Activated CD4-positive, alpha-beta memory T cell treated with anti-CD3 and anti-CD28 coated beads for 36 hours (primary cell): ENCODE measurements at places on chromosomes 11 and 22. TPM values are rescaled to one million over a fixed set of nuclear protein-coding genes. Genes with fewer than 3 reads are reported as not detected.

Gene P2RY2
- total RNA-seq, result not detected

DNA sequence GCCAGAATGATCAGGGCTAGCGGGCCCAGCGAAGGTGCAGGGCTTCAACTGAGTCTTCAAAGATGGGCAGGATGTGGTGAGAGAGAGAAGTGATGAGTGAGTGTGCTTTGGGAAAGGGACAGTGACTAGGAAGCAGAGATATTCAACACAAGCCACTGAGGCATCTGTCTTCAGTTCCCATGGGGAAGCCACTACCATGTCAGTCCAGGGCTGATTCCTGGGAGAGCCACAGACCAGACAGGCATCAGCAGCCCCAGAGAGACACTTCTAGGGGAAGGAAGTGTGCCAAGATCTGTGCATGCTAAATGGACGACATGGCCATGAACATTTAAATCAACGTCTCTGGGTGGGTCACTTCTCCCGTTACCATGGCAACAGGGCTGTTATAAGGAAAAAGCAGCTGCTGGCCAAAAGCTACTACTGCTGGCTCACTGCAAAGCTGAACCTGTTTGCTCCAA is 28.5 kb downstream of the P4HA3 start:
- H3K27ac ChIP-seq, result no peak overlapping the region
- no peaks in the 10 kb centered on the region for H3K27me3 ChIP-seq

Gene PDGFB
- 11.7 TPM for total RNA-seq

GRCh38 chr22:25680956-25681355 is 61.0 kb upstream of the MYO18B start:
- H3K4me3 ChIP-seq, result no peak overlapping the region
- peak; percentile 20 for DNase-seq
- no peak overlapping the region for H3K27ac ChIP-seq
- H3K27me3 ChIP-seq, result no peaks in the 10 kb centered on the region

Gene SYCE3
- total RNA-seq, result 0.87 TPM

DNA sequence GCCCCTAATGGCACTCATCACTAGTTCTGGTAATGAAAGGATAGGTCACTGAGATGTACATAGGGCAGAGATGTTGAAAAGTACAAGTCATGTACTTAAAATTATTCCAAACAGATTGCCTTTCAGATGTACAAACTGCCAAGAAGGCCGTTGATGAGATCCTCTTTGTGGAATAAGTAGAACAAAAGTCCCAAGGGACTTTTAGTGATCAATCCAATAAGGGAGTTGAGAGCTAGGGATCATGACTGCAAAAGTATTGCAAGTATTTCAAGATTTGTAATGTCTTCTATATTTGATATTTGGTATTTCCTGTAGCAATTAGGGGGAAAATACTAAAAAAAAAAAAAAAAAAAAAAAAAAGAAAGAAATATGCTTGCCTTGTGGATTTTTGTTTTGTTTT is 82.2 kb downstream of the ATG16L2 start:
- H3K4me1 ChIP-seq, result no peaks in the 10 kb centered on the region
- no peak overlapping the region for H3K27ac ChIP-seq
- DNase-seq, result no peak
- no peak overlapping the region for H3K4me3 ChIP-seq
- no peaks in the 10 kb centered on the region for H3K27me3 ChIP-seq

GRCh38 chr11:15590132-15590531 is 475.4 kb downstream of the INSC start:
- H3K27me3 ChIP-seq, result no peaks in the 10 kb centered on the region
- no peaks in the 10 kb centered on the region for H3K4me1 ChIP-seq
- DNase-seq, result no peak
- H3K4me3 ChIP-seq, result no peak overlapping the region
- H3K36me3 ChIP-seq, result no peaks in the 10 kb centered on the region
- no peak overlapping the region for H3K27ac ChIP-seq

DNA sequence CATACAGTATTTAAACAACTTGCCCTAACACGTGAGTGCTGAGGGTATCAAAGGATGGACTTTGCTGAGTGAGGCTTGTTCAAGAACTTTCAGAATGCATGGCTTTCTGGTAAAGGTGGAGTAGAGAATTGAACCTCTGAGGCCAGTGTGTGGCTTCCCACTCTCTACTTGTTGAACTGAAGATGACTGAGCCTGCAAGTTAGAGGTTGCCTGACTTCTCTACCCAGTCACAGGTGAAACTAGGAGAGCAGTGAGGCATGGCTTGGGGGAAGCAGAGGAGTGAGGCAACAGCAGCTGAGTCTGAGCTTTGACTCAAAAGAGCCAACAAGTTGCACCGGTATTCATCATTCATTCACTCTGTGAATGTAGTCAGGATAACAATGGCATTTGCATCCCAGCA is 256.4 kb upstream of the SESN3 start:
- H3K4me1 ChIP-seq, result peaks cover 7% of the 10 kb centered on the region
- H3K27me3 ChIP-seq, result no peaks in the 10 kb centered on the region
- H3K36me3 ChIP-seq, result peaks cover 3% of the 10 kb centered on the region
- no peak overlapping the region for H3K4me3 ChIP-seq

DNA sequence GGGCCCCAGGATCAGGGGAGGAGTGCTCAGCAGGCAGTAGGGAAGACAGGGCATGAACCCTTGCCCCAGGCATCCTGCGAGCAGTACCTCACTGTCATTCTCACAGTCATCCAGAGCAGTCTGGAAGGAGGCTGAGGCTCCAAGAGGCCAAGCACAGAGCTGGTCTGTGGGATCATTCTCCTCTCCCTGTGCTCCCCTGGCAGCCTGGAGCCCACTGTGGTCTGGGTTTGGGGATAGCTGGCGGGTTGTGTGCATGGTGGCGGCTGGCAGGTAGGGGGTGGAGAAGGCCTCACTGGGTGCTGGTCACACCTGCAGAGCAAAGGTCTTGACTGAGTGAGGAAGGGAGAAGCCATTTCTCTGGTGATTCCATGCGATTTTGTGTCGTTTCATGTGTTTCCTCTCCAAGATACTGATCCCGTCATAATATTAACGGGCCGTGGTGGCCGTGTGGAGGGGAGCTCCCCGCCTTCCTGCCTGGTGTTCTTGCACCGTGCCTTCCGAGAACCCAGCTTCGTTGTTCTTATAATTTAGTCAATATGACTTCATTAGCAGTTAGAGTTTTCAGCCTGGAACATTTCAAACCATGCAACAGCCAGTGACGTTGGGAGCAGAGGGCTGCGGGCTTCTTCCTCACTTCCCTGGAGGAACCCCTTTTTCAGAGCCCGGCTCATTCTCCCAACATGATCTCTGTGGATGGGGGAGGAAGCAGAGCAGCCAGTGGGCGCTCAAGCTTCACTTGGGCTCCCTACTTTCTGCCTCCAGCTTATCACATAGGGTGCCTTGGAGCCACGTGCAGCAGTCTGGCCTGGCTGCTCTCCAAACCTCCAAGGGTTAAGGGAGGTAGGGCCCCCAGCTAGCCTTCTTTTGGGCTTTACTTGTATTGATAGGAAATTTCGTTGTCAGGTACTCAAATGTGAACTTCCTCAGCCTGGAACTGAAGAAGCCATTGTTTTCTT is 20.8 kb upstream of the ADORA2A start:
- H3K27me3 ChIP-seq, result no peaks in the 10 kb centered on the region
- H3K27ac ChIP-seq, result no peak overlapping the region
- DNase-seq, result no peak
- peaks cover 2% of the 10 kb centered on the region for H3K36me3 ChIP-seq
- no peak overlapping the region for H3K4me3 ChIP-seq

GRCh38 chr22:46684706-46685105 is 53.3 kb downstream of the CERK start:
- DNase-seq, result no peak
- no peaks in the 10 kb centered on the region for H3K27me3 ChIP-seq
- peaks cover 30% of the 10 kb centered on the region for H3K4me1 ChIP-seq
- no peak overlapping the region for H3K4me3 ChIP-seq

DNA sequence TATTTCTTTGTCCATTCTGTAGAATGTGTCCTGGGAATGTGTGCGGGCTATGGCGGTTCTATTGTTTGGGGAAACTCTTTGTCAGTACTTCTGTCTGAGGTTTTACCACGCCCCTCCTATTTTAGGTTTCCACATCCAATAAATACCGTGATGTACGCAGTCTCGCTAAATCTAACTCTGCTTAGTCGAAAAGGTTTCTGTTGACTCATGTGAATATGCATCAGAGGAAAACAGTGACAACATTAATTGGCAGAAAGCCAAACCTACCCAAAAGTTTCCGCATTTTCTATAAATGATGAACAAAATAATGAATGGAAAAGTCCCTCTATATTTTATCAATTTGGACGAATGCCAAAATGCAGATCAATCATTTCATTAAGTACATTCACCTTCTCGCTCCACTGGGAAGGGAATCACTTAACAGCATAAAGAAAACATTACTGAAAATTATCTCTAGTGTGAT is 143.4 kb downstream of the MAML2 start:
- H3K36me3 ChIP-seq, result peaks cover 20% of the 10 kb centered on the region
- peak overlapping the region; percentile 50 for H3K4me3 ChIP-seq
- peak; percentile 61 for DNase-seq
- peak overlapping the region; percentile 94 for H3K27ac ChIP-seq
- H3K4me1 ChIP-seq, result peaks cover 83% of the 10 kb centered on the region

Gene KRTAP5-10
- not detected for total RNA-seq

Gene PRR5L
- total RNA-seq, result 43.6 TPM

Gene STARD10
- 16.8 TPM for total RNA-seq

GRCh38 chr22:19845054-19845722 is 9.5 kb downstream of the GNB1L start:
- H3K36me3 ChIP-seq, result peaks cover 13% of the 10 kb centered on the region
- no peak for DNase-seq
- no peak overlapping the region for H3K4me3 ChIP-seq
- no peak overlapping the region for H3K27ac ChIP-seq

DNA sequence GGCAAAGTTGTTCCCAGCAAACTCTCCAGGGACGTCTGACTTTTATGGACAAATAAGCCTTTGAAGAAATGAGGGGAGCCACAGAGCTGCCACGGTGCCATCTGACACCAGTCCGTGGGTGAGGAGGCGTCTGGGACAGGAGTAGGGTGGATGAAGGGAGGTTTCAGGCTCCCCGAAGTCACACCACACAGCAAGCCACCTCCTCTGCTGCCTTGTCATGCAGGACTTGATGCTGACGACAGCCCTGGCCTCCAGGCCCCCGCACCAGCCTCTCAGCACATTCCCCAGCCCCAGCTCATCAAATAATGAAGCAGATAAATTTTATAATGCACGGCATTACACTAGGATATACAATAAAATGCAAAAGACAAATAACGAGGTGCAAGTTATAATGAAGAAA is 156.5 kb downstream of the CEP164 start:
- no peak overlapping the region for H3K27ac ChIP-seq
- H3K27me3 ChIP-seq, result no peaks in the 10 kb centered on the region
- H3K4me1 ChIP-seq, result no peaks in the 10 kb centered on the region
- no peak for DNase-seq
- no peak overlapping the region for H3K4me3 ChIP-seq

- peaks cover 8% of the 10 kb centered on the region for H3K27me3 ChIP-seq
- no peak for DNase-seq
- H3K4me1 ChIP-seq, result no peaks in the 10 kb centered on the region
- H3K4me3 ChIP-seq, result no peak overlapping the region
- H3K36me3 ChIP-seq, result no peaks in the 10 kb centered on the region
Measured at GRCh38 chr22:29434288-29434687, 4.1 kb upstream of the RFPL1 start.

Gene GLB1L3
- total RNA-seq, result 7.1 TPM

Gene SOX10
- not detected for total RNA-seq

GRCh38 chr11:61114913-61115312 is 12.6 kb downstream of the CD5 start:
- peaks cover 87% of the 10 kb centered on the region for H3K36me3 ChIP-seq
- peaks cover 92% of the 10 kb centered on the region for H3K4me1 ChIP-seq
- peak overlapping the region; percentile 89 for H3K27ac ChIP-seq

Gene RAG2
- total RNA-seq, result not detected
